ENCODE measurements at places on chromosomes 6 and 20. TPM values are rescaled to one million over a fixed set of nuclear protein-coding genes. Genes with fewer than 3 reads are reported as not detected.

- H3K4me1 ChIP-seq = peaks cover 37% of the 10 kb centered on the region
- no peak overlapping the region for H3K27ac ChIP-seq
- H3K36me3 ChIP-seq = no peaks in the 10 kb centered on the region
Measured at GRCh38 chr6:81749707-81750106, 2.8 kb downstream of the TENT5A start.

DNA sequence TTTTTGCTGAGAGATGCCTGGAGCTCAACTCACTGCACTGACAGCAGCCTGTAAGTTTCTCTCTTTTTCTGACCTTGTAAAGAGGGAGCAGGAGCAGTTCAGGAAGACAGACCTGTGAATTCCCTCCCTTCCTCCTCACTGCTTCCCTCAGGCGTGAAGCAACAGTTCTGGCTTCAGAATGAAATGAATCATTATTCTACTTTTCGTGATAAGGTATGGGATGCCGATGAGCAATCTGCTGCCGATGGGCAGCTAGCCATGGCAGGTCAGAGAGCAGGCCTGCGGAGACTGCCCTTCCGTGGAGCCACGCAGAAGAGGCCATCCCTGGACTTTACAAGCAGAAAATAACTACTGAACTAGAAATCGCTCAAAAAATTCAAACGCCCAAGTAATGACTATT is 426.5 kb upstream of the RNF217 start:
- no peak overlapping the region for H3K27ac ChIP-seq
- H3K27me3 ChIP-seq = no peaks in the 10 kb centered on the region
- DNase-seq = peak; percentile 12
- no peaks in the 10 kb centered on the region for H3K36me3 ChIP-seq
- H3K4me1 ChIP-seq = no peaks in the 10 kb centered on the region

- H3K4me1 ChIP-seq = no peaks in the 10 kb centered on the region
- H3K27me3 ChIP-seq = no peaks in the 10 kb centered on the region
- H3K27ac ChIP-seq = no peak overlapping the region
- H3K4me3 ChIP-seq = no peak overlapping the region
- no peaks in the 10 kb centered on the region for H3K36me3 ChIP-seq
- no peak for DNase-seq
Measured at GRCh38 chr20:3367089-3367488, 40.4 kb downstream of the DNAAF9 start.

The ZNF318 gene
- total RNA-seq = 15.8 TPM

GRCh38 chr6:40529040-40529439 is 58.1 kb downstream of the LRFN2 start:
- H3K4me3 ChIP-seq = no peak overlapping the region
- H3K27me3 ChIP-seq = no peaks in the 10 kb centered on the region
- H3K4me1 ChIP-seq = peaks cover 7% of the 10 kb centered on the region
- H3K36me3 ChIP-seq = no peaks in the 10 kb centered on the region

- no peaks in the 10 kb centered on the region for H3K4me1 ChIP-seq
- no peak overlapping the region for H3K27ac ChIP-seq
- H3K36me3 ChIP-seq = no peaks in the 10 kb centered on the region
- peak; percentile 26 for DNase-seq
- H3K4me3 ChIP-seq = no peak overlapping the region
Measured at GRCh38 chr6:164098857-164099267, 684.3 kb downstream of the QKI start.

The PTCHD4 gene
- total RNA-seq = 0.26 TPM

The TTBK1 gene
- 1.8 TPM for total RNA-seq

DNA sequence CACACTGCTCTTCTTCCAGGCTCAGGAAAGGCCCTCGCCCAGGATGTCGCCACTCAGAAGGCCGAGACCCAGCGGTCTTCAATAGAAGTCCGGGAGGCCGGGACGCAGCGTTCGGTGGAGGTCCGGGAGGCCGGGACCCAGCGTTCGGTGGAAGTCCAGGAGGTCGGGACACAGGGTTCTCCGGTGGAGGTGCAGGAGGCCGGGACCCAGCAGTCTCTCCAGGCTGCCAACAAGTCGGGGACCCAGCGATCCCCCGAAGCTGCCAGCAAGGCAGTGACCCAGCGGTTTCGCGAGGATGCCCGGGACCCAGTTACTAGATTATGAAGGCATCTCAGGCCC is 1.0 kb downstream of the KHDC3L start:
- no peaks in the 10 kb centered on the region for H3K36me3 ChIP-seq
- H3K27ac ChIP-seq = no peak overlapping the region
- H3K4me1 ChIP-seq = no peaks in the 10 kb centered on the region
- H3K27me3 ChIP-seq = no peaks in the 10 kb centered on the region
- H3K4me3 ChIP-seq = no peak overlapping the region
